ENCODE measurements at places on chromosomes 5 and 9. TPM values are rescaled to one million over a fixed set of nuclear protein-coding genes. Genes with fewer than 3 reads are reported as not detected.
A peak's percentile ranks its signal among the peaks of the same experiment; 100 is the strongest.

TAS2R1 gene
- total RNA-seq, result 0.32 TPM

DNA sequence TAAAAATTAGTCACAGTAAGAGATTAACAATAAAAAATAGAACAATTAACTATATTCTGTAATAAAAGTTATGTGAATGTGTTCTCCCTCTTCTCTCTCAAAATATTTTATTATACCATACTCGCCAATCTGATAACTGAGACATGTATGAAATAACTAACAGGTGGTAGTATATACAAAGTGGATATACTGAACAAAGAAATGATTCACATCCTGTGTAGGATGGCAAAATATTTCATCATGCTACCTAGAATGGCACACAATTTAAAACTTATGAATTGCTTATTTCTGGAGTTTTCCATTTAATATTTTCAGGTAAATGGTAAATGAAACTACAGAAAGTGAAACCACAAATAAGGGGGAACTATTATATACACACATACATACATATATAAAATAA lies 152.5 kb downstream of the RNF180 start:
- DNase-seq, result no peak

- DNase-seq, result peak; percentile 93
Measured at GRCh38 chr9:109816490-109816889, 36.5 kb downstream of the PALM2AKAP2 start.

PHF24 gene
- total RNA-seq, result not detected

DNA sequence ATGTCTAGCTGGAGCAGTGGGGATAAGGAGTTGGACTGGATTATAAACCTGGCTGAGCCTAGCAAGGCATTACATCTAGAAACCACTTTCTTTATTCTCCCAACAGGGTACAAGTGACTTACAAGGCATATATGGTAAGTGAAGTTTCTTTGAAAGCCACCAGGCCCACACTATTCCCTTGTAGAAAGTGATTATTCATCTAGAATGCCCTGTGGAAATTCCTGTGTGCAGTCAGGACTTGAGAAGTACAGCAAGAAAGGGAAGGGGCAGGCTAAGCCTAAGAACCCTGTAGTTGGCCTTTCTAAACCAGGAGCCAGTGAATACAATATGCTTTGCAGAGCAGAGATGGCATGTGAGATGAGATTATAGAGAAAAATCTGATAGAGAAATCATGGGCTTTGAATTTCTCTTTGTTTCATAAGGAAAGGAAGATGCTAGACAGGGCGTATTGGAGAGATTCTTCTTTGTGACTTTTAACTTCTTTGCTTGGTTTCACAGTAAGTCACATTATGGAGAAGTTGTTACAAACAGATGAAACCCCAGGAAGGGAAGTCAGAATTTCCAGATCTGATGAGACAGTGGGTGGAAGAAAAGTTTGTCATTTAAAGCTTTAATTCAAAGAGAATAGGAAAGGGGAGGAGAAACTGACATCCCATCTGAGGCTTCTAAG lies 321.7 kb downstream of the NDUFS4 start:
- no peak for DNase-seq

- DNase-seq, result peak; percentile 75
Measured at GRCh38 chr9:34985311-34985899, 4.1 kb upstream of the DNAJB5 start.

- peak; percentile 41 for DNase-seq
Measured at GRCh38 chr9:137280474-137281344, 3.2 kb downstream of the TOR4A start.

ZDHHC11B gene
- not detected for total RNA-seq

- no peak for DNase-seq
Measured at GRCh38 chr9:122929796-122930354, 1.4 kb downstream of the ZBTB26 start.

BRINP1 gene
- under 0.01 TPM for total RNA-seq

- peak; percentile 43 for DNase-seq
Measured at GRCh38 chr5:73770172-73771025, 144.4 kb downstream of the ARHGEF28 start.

DNA sequence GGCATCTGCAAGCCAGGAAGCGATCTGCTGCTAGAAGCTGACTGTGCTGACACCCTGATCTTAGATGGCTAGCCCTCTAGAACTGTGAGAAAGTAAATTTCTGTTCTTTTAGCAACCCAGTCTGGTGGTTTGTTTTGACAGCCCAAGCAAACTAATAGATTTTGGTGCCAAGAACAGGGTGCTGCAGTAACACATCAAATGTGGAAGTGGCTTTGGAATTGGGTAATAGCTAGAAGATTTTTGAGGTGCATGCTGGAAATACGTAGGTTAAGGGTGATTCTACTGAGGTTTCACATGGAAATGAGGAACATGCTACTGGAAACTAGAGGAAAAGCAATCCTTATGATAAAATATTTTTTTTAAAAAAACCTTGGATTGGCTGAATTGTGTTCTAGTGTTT lies 153.5 kb upstream of the SH3GL2 start:
- no peak for DNase-seq

- DNase-seq, result no peak
Measured at GRCh38 chr5:61806491-61807020, 474.5 kb downstream of the ZSWIM6 start.

DNA sequence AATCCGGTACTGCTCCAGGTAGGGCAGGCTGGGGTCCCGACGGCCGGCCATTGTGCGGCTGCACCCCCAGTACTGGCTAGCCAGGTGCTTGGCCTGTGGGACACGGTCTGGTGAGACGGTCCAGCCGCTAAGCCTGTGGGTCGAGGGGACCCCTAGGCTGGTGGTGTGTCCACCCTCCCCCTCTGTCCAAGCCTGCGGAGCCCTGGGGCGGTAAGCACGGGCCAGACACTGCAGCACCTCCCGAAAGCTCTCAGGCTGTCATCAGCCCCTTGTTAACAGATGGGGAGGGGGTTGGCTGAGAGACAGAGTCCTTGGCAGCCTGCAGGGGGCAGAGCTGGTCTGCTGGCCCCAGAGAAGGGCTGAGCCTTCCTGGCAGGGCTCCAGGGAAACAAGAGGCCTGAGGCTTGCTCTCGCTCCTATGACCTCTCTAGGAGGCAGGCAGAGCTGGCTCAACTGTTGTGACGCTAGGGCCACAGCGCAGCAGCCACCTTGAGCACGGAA lies 11.8 kb upstream of the MRNIP start:
- DNase-seq, result peak; percentile 62

KIF12 gene
- not detected for total RNA-seq

GRCh38 chr5:143187495-143187894 lies 216.0 kb downstream of the NR3C1 start:
- no peak for DNase-seq

- DNase-seq, result no peak
Measured at GRCh38 chr9:124163760-124164255, 93.9 kb upstream of the NEK6 start.

EXOC3 gene
- total RNA-seq, result 32.4 TPM

PSD2 gene
- not detected for total RNA-seq
